ENCODE measurements at places on chromosomes 5 and 9.

GRCh38 chr5:60794691-60795090 lies 49.4 kb downstream of the ELOVL7 start:
- no peak for DNase-seq

GRCh38 chr5:162607879-162608278 lies 540.3 kb downstream of the GABRG2 start:
- no peak for DNase-seq

- DNase-seq: no peak
These were observed 132.0 kb upstream of the RAI14 start for GRCh38 chr5:34524123-34524522.

GRCh38 chr5:155332618-155333017 lies 319.1 kb downstream of the KIF4B start:
- DNase-seq: no peak
